ENCODE measurements at places on chromosomes 4 and X. TPM values are rescaled to one million over a fixed set of nuclear protein-coding genes. Genes with fewer than 3 reads are reported as not detected.

DNA sequence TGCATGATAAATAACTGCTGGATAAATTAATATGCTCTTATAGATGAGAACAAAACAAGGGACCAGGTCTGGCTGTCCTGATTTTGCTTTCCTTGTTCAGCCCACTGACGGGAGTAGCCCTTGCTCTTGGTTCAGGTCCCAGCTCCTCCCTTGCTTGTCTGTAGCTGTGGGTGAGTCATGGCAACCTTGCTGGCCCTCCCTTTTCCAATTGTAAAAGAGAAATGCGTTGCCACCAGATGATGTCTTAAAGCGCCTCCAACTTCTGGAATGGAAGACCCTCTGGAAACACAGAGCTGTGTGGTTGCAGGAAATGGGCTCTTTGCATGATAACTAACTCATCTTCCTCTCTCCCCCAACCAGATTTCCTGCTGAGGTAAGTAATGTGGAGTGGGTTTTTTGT is 171.4 kb downstream of the AASDH start:
- DNase-seq = no peak

GRCh38 chr4:74217365-74217764 is 59.4 kb downstream of the MTHFD2L start:
- no peak for DNase-seq

DNA sequence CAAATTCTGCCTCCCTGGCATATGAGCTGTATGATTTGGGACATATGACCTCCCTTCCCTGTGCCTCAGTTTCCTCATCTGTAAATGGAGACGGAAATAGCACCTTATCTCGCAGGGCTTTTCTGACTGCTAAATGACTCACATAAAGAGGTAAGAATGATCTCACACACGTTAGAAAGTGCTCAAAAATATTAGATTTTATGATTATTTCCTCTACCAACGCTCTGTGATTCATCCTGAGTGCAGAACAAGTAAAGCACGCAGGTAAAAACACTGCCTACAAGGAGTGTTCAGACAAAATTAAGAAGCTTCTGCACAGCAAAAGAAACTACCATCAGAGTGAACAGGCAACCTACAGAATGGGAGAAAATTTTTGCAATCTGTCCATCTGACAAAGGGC is 21.1 kb downstream of the ACSL1 start:
- DNase-seq = no peak

The SPON2 gene
- total RNA-seq = 94.2 TPM
